ENCODE measurements at places on chromosomes 11 and 22. TPM values are rescaled to one million over a fixed set of nuclear protein-coding genes. Genes with fewer than 3 reads are reported as not detected.
A peak's percentile ranks its signal among the peaks of the same experiment; 100 is the strongest.

LMO1 gene
- not detected for total RNA-seq

DNA sequence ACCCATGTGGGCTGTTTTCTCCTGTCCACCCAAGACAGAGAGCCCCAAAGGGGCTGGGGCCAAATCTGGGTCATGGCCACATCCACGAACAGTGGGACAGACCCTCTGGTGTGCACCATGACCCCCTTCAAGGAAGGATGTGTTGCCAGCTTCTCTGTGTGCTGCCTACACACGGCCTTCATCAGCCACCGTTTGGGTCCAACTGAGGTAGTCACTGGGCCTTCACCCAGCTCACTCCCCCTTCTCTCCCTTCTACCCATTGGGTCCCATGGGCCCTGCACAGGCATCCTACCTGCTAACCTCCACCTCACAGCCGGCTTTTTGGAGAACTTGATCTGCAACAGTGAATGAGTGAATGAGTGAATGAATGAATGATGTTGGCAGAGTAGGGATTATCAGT, 1484.9 kb downstream of the BRD1 start:
- DNase-seq: no peak

MAML2 gene
- 16.2 TPM for total RNA-seq

DNA sequence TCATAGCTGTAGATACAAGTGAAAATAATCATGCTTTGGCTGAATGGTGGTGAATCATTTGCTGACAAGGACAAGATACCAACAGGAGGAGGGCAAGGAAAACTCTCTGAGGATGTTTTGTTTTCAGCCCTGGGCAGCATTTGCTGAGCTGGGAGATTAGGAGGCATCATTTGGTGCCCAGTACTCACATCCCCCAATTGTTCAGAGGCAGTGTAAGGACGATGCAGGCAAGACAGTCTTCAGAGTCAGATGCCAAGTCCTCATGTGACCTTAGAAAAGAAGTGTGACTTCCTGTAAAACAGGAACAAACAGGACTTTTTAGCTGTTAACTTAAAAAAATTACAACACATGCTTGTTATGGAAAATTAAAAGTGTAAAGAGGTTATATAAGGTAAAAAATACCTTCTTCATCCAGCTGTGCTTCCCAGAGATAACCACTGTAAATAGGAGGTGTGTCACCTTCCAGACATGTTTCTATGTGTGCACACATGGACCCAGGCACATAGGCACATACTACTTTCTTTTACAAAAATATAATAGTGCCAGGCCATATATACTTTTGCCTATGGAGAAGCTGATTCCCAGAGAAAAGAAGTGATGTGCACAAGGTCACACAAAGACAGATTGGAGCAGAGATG, 18.0 kb downstream of the CNTF start:
- DNase-seq: no peak

SBF2 gene
- 53.4 TPM for total RNA-seq

DNA sequence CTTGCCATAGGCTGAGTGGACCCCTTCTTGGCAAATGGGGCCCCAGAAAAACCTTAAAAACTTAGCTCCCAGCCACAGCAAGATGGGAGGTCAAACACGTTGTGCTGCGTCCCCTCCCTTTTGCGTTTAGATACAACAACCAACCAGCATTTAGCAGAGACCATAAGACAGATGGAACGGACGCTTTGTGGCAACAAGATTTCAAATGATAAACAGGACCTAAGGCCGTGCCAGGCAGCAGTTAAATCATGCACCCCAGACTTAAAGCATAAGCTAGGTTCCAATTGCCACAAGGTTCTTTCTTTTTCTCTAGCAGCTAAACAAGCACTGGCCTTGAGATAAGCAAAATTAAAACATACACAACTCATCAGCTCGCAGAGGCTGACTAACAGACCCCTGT, 39.4 kb upstream of the NTM start:
- DNase-seq: no peak

DNA sequence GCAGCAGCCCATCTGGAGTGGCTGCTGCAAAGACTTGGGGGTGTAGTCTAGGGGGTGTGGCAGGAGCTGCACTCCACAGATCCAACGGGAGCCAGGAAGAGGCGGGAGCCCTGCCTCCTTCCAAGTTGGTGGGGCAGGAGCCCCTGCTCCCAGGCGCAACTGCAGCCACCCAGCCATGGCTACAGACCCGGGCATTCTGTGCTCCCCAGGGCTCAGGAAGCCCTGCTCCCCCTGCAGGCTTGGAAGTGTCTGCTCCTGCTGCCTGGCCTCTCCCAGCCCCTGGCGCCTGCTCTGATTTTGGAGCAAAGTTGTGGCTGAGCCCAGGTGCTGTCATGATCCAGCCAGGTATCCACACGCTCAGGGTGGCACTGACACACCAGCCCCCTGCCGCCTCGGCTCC, 58.5 kb downstream of the CCDC34 start:
- DNase-seq: no peak

RIC3 gene
- total RNA-seq: 6.0 TPM

PDGFB gene
- total RNA-seq: 8.1 TPM

DNA sequence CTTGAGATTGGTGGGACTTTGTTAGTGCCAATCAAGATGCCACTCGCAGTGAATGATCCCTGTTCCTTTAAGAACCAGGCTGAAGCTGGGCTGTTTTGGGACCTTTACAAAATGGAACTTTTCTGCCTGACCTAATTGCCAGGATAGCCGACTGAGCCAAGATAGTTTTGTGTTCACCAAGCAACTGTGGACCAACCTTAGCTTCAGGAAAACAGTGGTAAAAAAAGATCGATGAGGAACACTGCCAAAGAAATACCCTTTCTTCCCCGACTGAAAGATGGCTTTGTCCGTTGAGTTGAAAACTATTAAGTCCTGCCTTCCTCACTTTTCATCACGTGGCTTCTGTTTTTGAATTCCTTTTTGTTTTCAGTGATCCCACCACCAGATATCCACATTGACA, 157.9 kb upstream of the SORL1-AS1 start:
- no peak for DNase-seq

NCAM1 gene
- total RNA-seq: 76.8 TPM

DNA sequence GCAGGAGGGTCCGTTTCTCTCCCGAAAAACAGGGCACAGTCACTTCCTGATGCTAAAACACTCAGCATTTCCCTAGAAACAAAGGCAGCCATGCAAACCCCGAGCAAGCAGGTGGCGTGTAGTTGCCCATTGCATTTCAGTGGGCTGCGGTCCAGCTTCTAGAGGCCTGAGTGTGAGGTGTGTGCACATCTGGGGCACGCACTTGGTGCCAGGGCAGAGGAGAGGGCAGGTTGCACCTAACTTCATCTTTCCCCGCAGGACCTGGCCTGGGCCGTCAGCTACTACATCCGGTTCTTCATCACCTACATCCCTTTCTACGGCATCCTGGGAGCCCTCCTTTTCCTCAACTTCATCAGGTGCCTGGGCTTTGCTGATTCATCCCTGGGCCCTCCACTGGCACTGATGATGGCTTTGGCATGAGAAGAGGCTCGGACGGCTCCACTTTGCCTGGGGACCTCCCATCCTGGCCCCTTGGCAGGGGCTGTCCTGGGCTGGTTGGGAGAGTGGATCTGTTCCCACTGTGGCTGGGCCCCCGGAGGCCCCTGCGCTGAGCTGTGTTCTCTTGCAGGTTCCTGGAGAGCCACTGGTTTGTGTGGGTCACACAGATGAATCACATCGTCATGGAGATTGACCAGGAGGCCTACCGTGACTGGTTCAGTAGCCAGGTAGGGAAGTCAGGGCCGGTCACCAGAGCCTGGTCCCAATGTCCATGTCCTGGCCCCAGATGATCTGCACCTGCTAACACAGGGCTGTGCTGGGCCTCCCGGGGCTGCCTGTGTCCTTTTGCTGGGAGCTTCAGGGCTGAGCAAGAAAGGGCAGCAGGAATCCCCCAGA, 28.4 kb downstream of the FADS3 start:
- DNase-seq: no peak

DNA sequence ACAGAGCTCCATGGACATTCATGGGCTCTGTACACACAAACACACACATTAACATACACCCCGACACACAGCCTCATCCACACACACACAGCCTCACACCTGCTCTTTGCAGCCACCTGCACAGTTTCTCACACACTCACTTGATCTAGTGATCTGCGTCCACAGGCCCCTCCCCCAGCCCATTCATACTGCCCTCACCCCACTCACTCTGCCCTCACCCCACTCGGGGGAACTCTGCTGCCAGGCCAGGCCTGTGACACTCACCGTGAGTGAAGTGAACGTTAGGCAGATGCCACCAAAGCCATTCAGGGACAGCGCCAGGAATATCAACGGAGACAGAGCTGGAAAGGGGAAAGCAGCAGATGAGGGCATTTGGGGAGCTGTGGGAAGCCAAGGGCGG, 15.0 kb downstream of the SLC43A1 start:
- DNase-seq: no peak

LIF gene
- 8.1 TPM for total RNA-seq

KCNQ1OT1 gene
- 1.8 TPM for total RNA-seq

- DNase-seq: peak; percentile 80
Measured at GRCh38 chr11:69530278-69531070, 49.0 kb downstream of the LINC01488 start.

All from posterior vena cava (tissue), 2 donors.